ENCODE measurements at places on chromosomes 13 and 19.

DNA sequence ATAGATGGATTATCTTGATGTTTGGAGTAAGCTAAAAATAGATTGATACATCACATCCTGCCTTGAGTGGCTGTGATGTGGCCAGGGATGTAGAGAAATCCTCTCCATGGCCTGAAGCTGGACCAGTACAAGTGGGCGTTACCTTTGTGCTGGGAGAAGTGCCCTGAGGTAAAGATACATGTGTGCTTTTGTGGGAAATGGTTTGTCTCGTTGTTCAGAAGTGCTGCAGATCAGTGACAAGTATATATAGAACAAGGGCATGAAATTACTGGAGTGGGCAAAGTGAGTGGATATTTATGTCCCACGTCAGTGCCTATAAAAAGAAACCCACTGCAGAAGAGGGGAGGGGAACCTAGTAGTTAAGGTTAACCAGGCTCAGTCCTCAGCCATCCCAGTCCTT is 12.2 kb upstream of the ZNF304 start:
- peak; percentile 83 for DNase-seq

DNA sequence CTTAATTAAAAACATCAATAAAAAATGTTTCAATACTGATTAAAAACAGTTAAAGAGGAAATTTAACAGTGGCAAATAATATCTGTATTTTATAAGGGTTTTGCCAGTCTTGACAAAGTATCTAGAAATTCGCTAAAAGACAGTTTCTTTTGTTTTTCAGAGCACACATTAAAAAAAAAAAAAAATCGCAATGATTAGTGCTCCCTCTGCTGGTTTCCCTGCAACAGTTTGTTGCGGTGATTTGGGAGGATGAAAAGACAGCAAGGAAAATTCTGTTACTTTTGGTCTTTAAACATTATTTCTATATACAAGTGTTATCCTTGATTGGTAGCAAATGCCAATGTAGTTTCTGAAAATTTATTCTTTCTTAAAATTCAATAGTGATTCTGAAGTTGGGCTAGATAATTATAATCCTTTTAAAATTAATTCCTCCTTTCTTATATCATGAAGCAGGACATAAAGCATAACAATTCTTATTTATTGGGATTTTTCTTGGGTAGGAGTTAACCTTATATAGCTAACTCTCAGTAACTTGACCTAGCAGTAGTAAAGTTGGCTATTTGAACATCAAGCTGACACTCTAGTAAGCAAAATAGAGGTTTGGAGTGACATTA is 23.1 kb upstream of the SPRY2 start:
- peak; percentile 46 for DNase-seq

GRCh38 chr13:77715233-77715891 is 17.9 kb downstream of the SLAIN1 start:
- DNase-seq = no peak

GRCh38 chr13:46025157-46025556 is 27.4 kb downstream of the ZC3H13 start:
- DNase-seq = no peak

DNA sequence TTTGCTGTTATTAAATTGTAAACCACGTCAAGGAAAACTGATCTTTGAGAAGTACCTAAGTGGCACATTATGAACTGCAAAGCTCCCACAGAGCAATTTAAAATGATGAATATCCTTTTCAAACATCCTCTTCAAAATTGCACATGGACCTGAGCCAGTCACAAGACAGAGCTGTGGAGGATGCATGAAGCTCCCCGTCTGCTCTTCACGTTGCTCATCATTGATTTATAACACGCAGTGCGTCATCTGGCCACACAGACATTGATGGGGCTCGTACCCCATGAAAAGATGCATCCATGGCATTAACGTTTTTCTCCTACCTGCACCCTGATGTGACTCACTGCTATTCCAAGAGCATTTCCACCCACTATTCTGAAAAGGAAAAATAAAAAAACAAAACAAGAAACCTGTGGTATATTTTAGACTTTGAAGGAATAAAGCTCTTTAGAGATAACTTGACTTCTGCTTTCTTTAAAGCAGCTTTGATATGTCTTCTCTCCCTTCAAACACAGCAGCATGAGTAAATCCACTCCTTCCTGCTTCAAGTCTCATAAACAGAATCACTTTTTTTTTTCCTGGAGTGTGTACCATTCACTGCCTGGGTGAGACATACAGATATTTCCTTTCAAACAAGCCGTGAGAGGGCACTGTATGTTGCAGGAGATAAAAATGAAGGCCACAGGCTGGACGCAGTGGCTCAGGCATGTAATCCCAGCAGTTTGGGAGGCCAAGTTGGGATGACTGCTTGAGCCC is 7.2 kb upstream of the SERTM1 start:
- DNase-seq = no peak

DNA sequence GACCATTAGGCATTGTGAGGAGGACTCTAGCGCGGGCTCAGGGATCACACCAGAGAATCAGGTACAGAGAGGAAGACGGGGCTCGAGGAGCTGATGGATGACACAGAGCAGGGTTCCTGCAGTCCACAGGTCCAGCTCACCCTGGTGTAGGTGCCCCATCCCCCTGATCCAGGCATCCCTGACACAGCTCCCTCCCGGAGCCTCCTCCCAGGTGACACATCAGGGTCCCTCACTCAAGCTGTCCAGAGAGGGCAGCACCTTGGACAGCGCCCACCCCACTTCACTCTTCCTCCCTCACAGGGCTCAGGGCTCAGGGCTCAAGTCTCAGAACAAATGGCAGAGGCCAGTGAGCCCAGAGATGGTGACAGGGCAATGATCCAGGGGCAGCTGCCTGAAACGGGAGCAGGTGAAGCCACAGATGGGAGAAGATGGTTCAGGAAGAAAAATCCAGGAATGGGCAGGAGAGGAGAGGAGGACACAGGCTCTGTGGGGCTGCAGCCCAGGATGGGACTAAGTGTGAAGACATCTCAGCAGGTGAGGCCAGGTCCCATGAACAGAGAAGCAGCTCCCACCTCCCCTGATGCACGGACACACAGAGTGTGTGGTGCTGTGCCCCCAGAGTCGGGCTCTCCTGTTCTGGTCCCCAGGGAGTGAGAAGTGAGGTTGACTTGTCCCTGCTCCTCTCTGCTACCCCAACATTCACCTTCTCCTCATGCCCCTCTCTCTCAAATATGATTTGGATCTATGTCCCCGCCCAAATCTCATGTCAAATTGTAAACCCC is 2.8 kb upstream of the CEACAM5 start:
- DNase-seq = peak; percentile 37

GRCh38 chr13:50220938-50221337 is 205.7 kb downstream of the KCNRG start:
- no peak for DNase-seq

- no peak for DNase-seq
These were observed 13.7 kb downstream of the SMIM24 start for GRCh38 chr19:3466635-3467034.

GRCh38 chr13:39938596-39938995 is 283.1 kb downstream of the COG6 start:
- no peak for DNase-seq

DNA sequence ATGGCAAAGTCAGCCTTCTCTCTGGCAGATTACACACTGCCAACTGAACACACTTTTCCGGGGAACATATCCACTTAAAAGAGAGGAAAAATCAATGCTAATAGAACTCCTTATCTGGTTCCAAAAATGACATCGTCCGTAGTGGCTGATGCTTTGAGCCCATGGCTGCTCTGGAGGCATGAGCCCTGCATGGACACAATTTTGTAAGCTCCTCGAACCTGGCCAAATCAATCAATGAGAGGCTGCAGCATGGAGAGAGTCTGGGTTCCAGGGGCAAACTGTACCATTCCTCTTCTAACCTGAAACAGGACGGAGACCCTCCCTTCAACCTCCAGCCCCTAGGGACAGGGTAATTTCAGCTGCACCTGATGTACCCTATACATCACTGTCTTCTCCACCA is 21.0 kb upstream of the TSHZ3 start:
- no peak for DNase-seq

GRCh38 chr19:12333162-12334159 is at the start of gene ZNF563:
Gene ZNF563 (minus strand): TSS chr19:12333633. CDS start chr19:12333482, 151 bp downstream.
- peak; percentile 95 for DNase-seq

GRCh38 chr13:97307882-97308624 is 85.9 kb downstream of the MBNL2 start:
- peak; percentile 94 for DNase-seq
